Lower lobe of right lung (tissue), 2 donors: ENCODE measurements at places on chromosomes 11 and 22.

DNA sequence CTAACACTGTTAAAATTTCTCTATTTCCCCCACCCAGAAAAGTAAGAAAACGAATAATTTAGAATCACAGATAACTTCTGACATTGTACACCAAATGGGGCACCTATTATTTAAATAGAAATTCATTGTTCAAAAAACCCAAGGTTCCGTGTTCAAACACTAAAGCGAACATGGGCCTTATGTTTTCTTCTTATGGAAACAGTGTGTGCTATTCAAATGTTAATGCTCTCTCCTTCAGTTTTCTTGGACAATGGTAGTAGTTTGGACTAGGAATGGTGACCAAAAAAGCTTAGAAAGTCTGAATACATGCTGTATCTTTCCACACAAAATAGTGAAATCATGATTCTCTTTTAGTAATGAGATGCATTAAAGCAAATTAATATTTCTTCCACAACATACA, 33.7 kb downstream of the VSIG10L2 start:
- no peak for DNase-seq

- DNase-seq = no peak
Observed at GRCh38 chr22:32745251-32745995, 56.1 kb upstream of the TIMP3 start.

- DNase-seq = no peak
Observed at GRCh38 chr11:104124979-104125378, 39.0 kb downstream of the PDGFD start.

DNA sequence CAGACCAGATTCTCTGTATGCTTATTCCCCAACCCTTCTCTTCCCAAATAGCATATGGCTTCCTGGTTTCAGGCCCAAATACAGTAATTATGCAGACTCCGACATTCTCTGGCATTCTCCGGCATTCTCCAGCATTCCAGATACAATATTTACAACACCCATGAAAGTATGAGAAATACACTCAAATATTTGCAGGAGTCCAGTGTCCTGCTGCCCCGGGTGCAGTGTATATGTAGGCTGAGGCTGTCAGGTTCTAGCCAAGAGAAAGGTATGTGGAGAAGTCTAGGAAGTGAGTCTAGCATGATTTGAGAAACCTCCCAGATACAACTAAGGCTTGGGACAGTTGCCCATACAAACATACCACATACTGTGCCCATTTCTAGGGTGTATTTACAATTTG, 160.7 kb downstream of the SOX6 start:
- no peak for DNase-seq

DNA sequence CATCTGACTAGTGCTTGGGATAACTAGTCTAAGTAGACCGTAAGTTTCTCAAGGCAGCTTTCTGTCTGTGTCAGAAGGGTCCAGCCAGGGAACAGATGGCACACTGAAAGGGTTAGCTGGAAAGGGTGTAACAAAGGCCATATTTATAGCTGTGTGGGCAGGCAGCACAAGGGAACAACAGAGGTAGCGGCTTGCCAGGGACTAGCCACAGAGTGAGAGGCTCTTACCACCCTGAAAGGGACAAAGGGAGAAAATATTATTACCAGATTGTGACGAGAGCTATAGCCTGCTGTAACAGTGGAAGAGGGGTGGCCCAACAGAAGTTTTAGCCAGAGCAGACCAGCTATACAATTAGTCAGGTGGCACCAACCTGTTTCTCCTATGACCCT, 129.4 kb downstream of the CCDC34 start:
- DNase-seq = no peak

- peak; percentile 91 for DNase-seq
Observed at GRCh38 chr11:76152086-76152681, 54.1 kb downstream of the WNT11 start.

GRCh38 chr22:41261541-41262249, 21.0 kb upstream of the CHADL start:
- no peak for DNase-seq

DNA sequence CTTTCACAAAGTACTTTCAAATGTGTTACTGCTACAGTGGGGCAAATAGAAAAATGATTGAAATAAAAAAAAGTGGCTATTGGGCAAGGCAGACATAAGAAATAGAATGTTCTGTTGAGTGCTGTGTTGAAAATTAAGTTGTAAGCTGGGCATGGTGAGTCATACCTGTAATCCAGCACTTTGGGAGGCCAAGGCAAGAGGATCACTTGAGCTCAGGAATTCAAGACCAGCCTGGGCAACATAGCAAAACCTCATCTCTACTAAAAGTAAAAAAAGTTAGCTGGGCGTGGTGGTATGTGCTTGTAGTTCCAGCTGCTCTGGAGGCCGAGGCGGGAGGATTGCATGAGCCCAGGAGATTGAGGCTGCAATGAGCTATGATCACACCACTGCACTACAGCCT, 26.9 kb upstream of the LDHA start:
- no peak for DNase-seq

DNA sequence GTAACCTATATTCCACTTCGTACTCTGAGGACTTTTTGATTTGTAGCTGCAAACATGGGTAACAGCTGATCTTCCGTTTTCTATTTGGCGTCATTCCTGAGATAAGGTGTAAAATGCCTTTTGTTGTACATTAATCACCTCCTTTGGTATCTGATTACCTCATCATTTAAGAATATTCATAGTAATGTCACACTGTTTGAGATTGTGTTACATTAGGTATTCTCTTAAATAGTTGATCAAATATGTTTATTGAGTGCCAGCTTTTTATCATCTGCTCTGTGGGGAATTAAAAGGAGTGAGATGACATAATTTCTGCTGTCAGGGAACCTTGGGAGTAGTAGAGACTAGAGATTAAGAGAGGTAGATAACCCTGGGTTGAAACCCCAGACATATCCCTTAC, 5.9 kb downstream of the NCAM1 start:
- no peak for DNase-seq

- DNase-seq = no peak
Observed at GRCh38 chr11:57073128-57073527, 84.4 kb downstream of the OR5AK2 start.
